ENCODE measurements at places on chromosomes 7 and 10. TPM values are rescaled to one million over a fixed set of nuclear protein-coding genes. Genes with fewer than 3 reads are reported as not detected.

DNA sequence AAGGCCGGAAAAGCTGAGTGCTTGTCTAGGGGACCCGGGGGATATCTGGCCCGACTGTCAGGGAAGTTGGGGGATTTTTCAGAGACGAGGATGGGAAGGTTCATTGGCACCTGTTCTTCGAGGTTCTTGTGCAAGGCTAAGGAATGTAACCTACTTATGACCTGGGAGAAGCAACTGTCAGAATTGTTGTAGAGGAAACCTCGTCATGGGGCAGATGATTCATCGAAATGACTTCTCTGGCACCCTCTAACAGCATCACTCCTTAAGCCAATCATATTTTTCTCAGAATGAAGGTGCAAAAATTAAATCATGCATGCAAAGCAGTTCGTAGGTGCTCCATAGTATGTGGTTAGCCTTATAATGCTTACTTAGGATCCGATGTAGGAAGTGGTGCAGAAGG lies 58.6 kb downstream of the PLXDC2 start:
- H3K4me3 ChIP-seq, result no peak overlapping the region
- H3K27ac ChIP-seq, result no peak overlapping the region
- no peaks in the 10 kb centered on the region for H3K4me1 ChIP-seq
- H3K27me3 ChIP-seq, result no peaks in the 10 kb centered on the region
- DNase-seq, result no peak

- no peak overlapping the region for H3K27ac ChIP-seq
- no peaks in the 10 kb centered on the region for H3K36me3 ChIP-seq
Observed at GRCh38 chr7:82506702-82507101, 63.1 kb upstream of the CACNA2D1 start.

GRCh38 chr7:108972004-108972403 lies 402.3 kb downstream of the DNAJB9 start:
- no peaks in the 10 kb centered on the region for H3K36me3 ChIP-seq
- H3K4me1 ChIP-seq, result no peaks in the 10 kb centered on the region
- no peak overlapping the region for H3K4me3 ChIP-seq

DNA sequence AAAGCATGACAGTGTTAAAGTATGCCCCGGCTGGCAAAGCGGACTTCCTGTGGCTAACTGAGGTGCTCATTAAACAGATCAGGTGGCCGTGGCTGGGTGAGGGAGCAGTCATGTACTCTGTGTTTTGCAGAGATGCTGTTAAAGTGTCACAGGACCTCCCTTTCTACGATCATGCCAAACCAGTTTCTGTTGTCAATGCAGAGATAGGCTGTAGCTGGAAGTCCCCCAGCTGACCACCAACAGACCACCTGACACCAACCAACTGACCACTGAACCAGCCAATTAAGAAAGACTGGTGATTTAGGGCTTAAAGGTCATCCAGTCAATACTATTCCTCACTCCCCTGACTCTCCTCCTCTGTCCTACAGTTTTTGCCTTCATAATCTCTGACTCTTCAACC lies 431.1 kb upstream of the LRGUK start:
- H3K27ac ChIP-seq, result no peak overlapping the region
- no peak for DNase-seq
- peaks cover 2% of the 10 kb centered on the region for H3K4me1 ChIP-seq
- no peaks in the 10 kb centered on the region for H3K36me3 ChIP-seq
- H3K27me3 ChIP-seq, result no peaks in the 10 kb centered on the region
- H3K4me3 ChIP-seq, result no peak overlapping the region

GRCh38 chr10:69359594-69359993 lies 57.1 kb downstream of the TACR2 start:
- no peaks in the 10 kb centered on the region for H3K27me3 ChIP-seq
- H3K36me3 ChIP-seq, result peaks cover 44% of the 10 kb centered on the region
- no peak overlapping the region for H3K4me3 ChIP-seq
- DNase-seq, result no peak
- peak overlapping the region; percentile 50 for H3K27ac ChIP-seq

DNA sequence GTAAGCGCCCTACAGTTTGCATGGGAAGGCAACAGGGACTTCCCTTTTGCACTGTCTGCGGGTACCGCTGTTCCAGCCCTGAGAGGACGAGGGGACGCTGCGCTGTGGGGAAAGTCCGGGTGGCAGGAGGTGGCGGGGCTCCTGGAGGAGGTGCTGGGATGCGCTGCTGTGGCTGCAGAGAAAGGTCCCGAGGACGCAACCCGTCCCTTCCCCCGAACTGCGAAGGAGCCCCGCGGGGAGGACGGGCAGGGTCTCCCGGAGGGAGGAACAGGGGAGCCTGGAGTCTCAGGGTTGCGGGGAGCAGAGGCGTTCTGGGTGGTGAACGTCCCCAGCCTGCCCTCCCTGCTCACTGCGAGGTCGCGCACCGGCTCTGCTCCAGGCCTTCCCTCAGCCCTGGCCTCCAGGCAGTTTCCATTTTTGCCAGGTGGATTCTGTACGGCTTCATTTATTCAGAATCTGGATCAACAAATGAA lies 91.6 kb downstream of the CXCL12 start:
- no peak for DNase-seq
- peaks cover 13% of the 10 kb centered on the region for H3K27me3 ChIP-seq
- no peak overlapping the region for H3K4me3 ChIP-seq

GRCh38 chr10:72424561-72424960 lies 69.8 kb upstream of the DNAJB12 start:
- no peak for DNase-seq
- H3K36me3 ChIP-seq, result peaks cover 17% of the 10 kb centered on the region
- no peak overlapping the region for H3K4me3 ChIP-seq
- H3K4me1 ChIP-seq, result no peaks in the 10 kb centered on the region

DNA sequence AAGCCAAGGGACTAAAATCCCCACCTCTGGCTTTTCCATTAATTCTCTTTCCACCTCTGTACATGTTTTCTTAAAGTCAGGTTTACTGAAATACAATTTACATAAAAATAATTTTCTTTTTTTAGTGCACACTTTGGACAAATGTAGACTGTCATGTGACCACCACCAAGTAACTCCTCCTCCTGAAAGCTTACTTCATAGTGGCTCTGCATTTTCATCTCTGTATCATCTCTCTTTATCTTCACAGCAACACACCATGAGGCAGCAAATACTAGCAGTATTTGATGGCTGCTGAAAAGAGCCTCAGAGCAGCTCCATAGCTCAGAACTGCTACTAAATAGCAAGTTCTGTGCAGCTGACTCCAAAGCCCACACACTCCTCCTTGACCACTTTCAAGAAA lies 17.3 kb downstream of the WDFY4 start:
- peaks cover 5% of the 10 kb centered on the region for H3K27me3 ChIP-seq
- no peak for DNase-seq
- no peak overlapping the region for H3K27ac ChIP-seq
- no peaks in the 10 kb centered on the region for H3K4me1 ChIP-seq
- no peak overlapping the region for H3K4me3 ChIP-seq
- no peaks in the 10 kb centered on the region for H3K36me3 ChIP-seq

- DNase-seq, result peak; percentile 72
- peaks cover 9% of the 10 kb centered on the region for H3K36me3 ChIP-seq
- H3K27me3 ChIP-seq, result no peaks in the 10 kb centered on the region
- peaks cover 16% of the 10 kb centered on the region for H3K4me1 ChIP-seq
- peak overlapping the region; percentile 95 for H3K4me3 ChIP-seq
Observed at GRCh38 chr10:101693978-101694673, 844 bp downstream of the FBXW4 start.

- no peak for DNase-seq
- H3K27me3 ChIP-seq, result peaks cover 11% of the 10 kb centered on the region
- no peaks in the 10 kb centered on the region for H3K36me3 ChIP-seq
- H3K4me3 ChIP-seq, result no peak overlapping the region
- H3K27ac ChIP-seq, result no peak overlapping the region
- peaks cover 3% of the 10 kb centered on the region for H3K4me1 ChIP-seq
Observed at GRCh38 chr7:122136078-122136477, 8.0 kb downstream of the AASS start.

DNA sequence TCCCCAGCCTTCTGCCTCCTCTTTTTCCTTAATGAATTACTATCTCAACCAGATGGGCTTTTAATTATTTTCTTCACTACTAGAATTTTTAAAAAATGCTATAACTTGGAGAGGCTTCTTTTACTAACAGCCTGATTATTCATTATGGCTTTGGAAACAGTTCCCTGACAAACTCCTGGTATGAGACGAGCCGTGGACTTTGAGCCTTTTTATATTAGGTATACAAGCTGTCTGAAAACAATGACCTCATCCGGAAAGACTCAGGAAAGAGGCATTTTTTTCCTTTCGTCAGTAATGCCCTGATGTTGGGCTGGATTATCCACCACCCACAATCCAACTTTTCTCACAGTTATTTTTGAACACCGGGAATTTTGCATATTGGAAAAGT lies 26.7 kb upstream of the ABLIM1 start:
- H3K27ac ChIP-seq, result no peak overlapping the region
- no peaks in the 10 kb centered on the region for H3K36me3 ChIP-seq
- H3K27me3 ChIP-seq, result peaks cover 17% of the 10 kb centered on the region
- no peak overlapping the region for H3K4me3 ChIP-seq
- DNase-seq, result no peak

DNA sequence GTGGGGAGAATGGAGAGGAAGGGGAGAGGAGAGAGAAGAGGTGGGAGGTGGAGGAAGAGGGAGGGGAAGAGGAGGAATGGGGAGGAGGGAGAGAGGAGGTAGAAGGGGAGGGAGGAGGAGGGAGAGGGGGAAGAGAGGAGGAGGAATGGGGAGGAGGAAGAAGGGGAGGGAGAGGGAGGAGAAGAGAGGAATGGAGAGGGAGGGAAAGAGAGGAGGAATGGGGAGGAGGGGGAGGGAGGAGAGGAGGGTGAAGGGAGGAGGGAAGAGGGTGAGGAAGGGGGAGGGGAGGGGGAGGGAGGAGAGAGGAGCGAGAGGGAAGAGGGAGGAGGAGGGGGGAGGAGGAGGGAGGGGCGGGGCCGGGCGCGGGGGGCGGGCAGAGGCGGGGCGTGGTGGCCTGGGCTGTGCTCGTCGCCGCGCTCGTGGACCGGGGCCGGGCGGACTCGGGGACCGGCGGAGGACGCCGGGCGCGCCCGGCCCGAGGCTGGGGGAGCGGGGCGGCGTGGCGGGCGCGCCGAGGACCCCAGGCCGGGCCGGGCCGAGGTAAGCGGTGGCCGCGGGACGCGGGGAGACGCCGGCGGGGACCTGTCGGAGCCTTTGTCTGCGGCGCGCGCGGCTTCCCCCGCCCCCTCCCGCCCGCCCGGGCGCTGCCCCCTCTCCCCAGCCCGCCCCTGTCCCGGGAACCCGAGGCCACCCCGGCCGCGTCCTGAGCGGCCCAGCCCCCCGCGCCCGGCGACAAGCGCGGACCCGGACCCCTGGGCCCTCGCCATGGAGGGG lies at the start of gene SLC29A4:
TSS of gene SLC29A4 (plus strand) at position 401 of the 774 bp plus-strand sequence. CDS start 4,874 bp downstream, outside the sequence.
- H3K4me3 ChIP-seq, result no peak within 1 kb of the TSS
- H3K4me1 ChIP-seq, result no peaks in the 10 kb centered on the region
- H3K36me3 ChIP-seq, result no peaks in the 10 kb centered on the region

- no peaks in the 10 kb centered on the region for H3K27me3 ChIP-seq
- H3K36me3 ChIP-seq, result no peaks in the 10 kb centered on the region
- H3K27ac ChIP-seq, result peak overlapping the region; percentile 65
- DNase-seq, result peak; percentile 79
Observed at GRCh38 chr7:132430861-132431822, 145.1 kb downstream of the PLXNA4 start.

DNA sequence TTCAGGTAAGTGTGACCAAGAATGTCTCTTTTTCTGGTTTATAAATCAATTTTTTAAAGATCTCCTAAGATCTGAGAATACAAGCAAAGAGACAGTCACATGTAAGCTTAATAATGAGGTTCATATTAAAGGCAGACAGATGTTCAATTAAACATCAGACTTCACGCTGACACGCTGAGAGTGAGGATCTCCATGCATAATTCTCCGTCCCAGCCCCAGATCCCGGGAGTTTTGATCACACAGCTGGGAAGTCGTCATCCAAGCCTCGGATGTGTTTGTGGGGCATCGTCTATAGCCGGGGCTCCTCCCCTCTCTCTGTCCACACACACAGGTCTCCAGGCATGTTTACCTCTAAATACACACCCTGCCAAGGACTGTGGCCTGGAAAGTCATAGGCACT lies 223.2 kb downstream of the PTPRN2 start:
- no peaks in the 10 kb centered on the region for H3K36me3 ChIP-seq
- DNase-seq, result no peak
- H3K4me3 ChIP-seq, result no peak overlapping the region
- no peaks in the 10 kb centered on the region for H3K4me1 ChIP-seq
- no peak overlapping the region for H3K27ac ChIP-seq

The JAKMIP3 gene
- 1.3 TPM for total RNA-seq

The CYP3A4 gene
- total RNA-seq, result not detected

The GLI3 gene
- not detected for total RNA-seq

The OTUD1 gene
- total RNA-seq, result 10.2 TPM

The TWIST1 gene
- 1.2 TPM for total RNA-seq
